NCI-H510A (cell line): ENCODE measurements at places on chromosomes 11 and 22.

- DNase-seq, result no peak
Observed at GRCh38 chr11:99418927-99419720, 398.4 kb downstream of the CNTN5 start.

DNA sequence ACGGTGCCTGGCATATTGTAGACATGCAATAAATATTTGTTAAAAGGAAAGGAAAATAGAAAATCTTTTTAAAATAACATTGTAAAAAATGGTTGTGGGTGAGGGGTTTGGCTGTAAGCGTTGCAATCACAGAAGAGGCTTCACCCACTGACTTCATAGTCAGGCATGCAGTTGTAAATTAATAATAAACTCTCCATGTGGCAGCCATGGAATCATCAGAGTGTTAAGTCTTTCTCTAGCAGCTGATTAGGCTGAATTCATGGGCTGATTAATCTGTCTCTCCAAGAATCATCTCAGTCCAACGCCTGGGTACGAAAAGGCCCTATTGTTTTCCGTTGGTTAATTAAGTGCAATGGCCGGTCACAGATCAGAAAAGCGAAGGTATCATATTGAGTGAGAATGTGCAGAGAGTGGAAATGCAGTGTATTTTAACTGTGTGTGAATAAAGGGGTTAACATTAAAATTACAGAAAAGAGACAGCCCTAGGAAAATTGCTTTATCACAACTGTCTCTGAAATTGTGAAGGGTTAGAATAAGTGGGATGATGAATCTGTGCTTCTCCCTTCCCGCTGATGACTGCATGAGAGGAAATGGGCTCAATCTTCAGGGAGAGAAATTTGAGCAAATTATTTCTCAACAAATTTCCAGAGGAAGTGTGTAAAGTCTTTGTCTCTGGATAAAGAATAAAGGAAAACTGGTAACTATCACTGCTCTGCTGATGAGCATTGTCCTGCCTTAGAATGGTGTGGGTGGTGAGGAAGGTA, 269.0 kb downstream of the FAM76B start:
- no peak for DNase-seq

- no peak for DNase-seq
Observed at GRCh38 chr11:3796346-3796745, 1.0 kb downstream of the NUP98 start.

GRCh38 chr11:94749369-94749768, 18.8 kb upstream of the AMOTL1 start:
- DNase-seq, result no peak

- no peak for DNase-seq
Observed at GRCh38 chr11:61762798-61763197, 10.4 kb downstream of the MYRF start.

DNA sequence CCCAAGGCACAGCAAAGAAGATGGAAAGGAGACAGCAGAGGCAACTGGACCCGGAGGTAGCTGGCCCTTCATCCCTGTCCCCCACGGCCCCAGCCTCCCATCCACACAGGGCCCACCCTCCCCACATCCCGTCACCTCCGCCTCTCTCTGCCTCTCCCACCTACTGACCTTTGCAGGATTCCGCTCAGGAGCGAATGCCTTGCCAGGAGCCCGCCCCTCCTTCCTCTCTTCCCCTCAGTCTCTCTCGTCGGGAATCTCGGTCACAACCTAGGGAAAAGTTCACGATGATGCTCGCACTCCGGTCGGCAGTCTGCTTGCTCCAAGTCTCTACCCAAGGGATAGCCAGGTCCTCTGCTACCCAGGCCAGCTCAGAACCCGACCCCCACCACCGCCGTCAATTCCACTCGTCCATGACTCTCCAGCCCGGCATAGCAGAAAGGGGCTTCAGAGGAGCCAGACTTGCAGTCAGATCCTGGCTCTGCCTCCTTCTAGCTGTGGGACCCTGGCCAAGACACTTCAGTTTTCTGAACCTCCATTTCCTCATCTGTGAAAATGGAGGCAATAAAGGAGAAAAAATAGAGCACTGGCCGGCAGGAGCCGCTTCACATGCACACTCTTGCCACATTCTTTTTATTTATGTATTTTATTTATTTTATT, 10.2 kb downstream of the AHNAK start:
- no peak for DNase-seq

DNA sequence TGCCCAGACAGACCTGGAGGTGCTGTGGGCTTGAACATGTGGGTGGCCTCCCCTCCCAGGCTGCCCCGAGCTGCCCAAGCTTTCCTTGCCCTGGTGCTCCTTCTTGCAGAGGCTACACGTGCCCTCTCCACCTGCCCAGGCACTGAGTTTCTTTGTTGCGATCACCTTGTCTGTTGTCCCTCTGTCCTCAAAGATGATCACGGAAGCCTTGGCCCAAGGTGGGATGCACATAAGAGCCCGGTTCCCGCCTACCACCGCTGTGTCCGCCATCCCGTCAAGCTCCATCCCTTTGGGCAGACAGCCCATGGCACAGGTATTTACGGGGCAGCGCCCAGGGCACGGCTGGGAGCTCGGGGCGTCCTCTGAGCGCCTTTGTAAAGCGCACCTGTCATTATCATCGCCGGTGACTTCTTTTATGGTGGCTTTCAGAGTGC, 67.5 kb downstream of the MED15 start:
- no peak for DNase-seq

DNA sequence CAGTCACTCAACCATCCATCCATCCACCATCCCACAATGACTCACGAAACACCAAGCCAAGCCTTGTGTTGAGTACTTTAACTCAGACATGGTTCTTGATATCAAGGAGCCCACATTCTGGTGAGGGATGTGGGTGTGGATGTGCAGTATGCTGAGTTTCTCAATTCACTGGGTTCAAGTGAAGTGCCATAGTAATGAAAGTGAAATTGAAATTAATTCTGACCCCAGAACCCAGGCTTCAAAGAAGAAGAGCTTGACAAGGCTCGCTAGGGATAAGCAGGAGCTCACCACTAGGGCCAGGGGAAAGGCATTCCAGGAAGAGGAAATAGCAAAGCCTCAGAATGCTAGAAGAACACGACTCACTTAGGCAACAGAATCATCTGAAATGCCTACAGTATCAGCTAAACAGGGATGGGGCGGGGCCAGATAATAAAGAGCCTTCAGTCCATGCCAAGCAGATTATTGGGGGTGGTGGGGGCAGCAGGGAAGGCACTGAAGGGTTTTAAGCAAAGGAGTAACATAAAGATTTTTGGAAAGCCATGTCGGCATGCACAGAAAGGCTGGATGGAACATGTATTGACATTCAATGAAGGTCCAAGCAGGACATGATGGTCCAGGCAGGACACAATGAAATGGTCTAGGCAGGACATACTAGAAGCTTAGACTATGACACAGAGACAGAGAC, 37.2 kb downstream of the RTL6 start:
- DNase-seq, result no peak
